ENCODE measurements at places on chromosomes 5 and 9. TPM values are rescaled to one million over a fixed set of nuclear protein-coding genes. Genes with fewer than 3 reads are reported as not detected.

The MIER3 gene
- 31.0 TPM for total RNA-seq

The PPP1R26 gene
- total RNA-seq = 2.8 TPM

The OR1J2 gene
- not detected for total RNA-seq

The IL3 gene
- total RNA-seq = not detected

The PCDHAC1 gene
- total RNA-seq = 0.16 TPM

Data from fibroblast of the aortic adventitia (primary cell).